ENCODE measurements at places on chromosomes 13 and 19.

GRCh38 chr19:5818594-5818993 lies 13.7 kb downstream of the NRTN start:
- no peak for DNase-seq

DNA sequence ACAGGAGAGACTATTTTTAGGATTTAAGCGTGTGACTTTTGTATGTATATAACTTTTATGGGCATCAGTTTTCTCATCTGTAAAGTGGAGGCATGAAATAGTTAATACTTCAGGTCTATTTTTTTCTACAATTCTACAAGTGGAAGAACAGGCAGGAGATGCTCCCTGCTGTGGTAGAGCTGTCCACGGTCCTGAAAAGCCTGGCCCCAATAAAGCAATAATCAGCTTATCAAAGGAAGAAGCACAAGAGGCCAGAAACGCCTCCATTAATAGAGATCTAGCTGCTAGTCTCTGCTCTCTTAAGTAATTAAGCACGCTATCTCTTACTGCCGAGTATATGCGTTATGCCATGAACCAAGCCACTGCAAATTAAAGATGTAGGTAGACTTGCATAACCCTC lies 28.0 kb upstream of the WASF3 start:
- peak; percentile 34 for DNase-seq

- DNase-seq: no peak
Measured at GRCh38 chr19:57655443-57655842, 13.3 kb upstream of the ZSCAN4 start.

DNA sequence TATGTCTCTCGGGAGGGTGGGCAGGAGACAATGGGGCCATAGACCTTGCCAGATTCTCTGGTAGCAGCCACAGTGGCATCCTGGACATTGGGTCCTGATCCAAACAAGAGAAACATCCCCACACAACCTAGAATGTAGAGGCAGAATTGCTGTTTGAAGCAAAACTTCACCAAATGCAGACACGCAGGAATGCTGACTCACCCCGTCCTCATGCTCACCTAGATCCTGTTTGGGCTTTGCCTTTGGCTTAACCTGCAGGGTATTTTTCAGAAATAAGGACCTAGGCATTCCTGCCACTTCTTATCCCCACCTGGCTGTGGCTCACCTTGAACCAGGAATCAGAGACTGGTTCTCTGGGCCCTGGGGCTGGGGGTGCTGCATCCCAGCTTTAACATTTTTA lies 7.3 kb downstream of the TBC1D17 start:
- DNase-seq: no peak

DNA sequence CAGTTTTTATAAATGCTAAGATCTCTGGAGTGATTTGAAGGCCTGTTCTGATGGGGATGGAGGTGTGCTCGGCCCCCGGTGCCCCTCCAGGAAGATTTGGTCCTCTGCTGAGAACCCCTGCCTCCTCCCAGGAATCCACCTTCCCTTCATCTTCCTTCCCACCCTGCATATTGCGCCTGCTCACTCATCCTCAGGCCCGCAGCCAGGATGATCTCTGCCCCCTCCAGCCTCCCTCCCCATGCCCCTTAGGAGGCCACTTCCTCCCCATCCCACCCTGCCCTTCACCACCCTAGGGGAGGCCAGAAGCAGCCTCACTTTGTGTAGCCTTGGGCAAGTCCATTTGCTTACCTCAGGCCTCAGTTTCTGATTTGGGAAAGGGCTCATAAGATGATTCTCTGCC lies 19.7 kb downstream of the VASP start:
- no peak for DNase-seq

GRCh38 chr19:4776436-4777211 lies 14.9 kb upstream of the FEM1A start:
- DNase-seq: no peak

- no peak for DNase-seq
Measured at GRCh38 chr13:95833719-95834118, 156.8 kb downstream of the DNAJC3 start.

DNA sequence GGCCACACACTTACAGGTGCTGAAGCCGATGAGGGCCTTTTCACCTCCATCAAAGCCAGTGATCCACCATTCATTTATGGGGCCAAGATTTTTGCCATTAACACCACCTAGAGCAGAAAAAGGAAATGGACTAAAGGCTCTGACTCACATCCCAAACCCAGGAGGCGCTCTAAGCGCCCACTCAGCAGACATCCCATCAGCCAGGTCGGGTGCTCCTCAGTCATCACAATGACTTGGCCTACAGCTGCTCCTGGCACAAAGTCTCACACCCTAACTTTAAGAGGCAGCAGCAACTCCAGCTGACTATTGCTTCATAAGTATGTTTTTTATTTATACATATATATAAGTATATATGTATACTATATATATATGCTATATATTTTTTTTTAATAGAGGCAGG lies 36.1 kb upstream of the EIF3G start:
- no peak for DNase-seq

GRCh38 chr13:91468301-91468700 lies 69.9 kb downstream of the GPC5 start:
- DNase-seq: no peak

- no peak for DNase-seq
Measured at GRCh38 chr19:3860499-3860898, 8.3 kb downstream of the ZFR2 start.
